ENCODE measurements at places on chromosomes 1 and 21. TPM values are rescaled to one million over a fixed set of nuclear protein-coding genes. Genes with fewer than 3 reads are reported as not detected.

GRCh38 chr1:234956821-234957329, 171.8 kb downstream of the TOMM20 start:
- no peak for DNase-seq

DNA sequence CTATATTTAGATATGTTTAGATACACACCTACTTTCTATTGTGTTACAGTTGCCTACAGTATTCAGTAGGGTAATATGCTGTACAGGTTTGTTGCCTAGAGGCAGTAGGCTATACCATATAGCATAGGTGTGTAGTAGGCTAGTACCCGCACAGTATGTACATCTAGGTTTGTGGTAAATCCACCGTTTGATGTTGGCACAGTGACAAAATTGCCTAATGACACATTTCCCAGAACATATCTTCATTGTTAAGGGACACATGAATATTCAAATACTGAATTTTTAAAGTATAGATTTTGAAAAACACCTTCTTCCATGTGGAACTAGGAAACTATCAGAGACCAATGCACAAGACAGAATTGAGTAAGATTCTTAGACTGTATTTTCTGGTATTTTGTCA, 22.6 kb upstream of the PDC start:
- DNase-seq = no peak

DNA sequence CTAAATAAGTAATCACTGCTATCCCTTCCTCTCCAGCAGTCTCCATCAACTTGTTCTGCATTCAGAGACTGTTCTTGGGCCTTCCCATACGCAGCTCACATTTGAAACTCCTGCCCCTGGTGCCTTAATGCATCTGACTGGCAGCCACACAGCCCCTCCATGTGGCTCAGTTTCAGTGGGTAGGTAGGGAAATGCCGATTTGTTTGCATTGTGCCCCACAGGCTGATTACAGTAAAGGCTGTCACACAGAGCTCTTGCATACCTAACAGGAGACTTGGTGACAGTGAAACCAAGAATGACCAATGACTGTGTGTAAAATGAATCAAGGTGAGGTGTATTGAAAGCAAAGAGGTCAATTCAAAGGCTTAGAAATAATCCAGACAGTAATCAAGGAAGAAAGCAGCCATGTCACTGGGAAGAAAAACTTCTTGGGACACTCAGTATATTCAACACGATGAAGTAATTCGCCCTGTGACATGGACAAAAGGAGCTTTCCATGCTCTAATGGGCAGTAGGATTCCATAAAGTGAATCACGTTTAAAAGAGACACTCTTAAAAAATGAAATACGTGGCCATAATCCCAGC, 12.7 kb upstream of the B3GALNT2 start:
- no peak for DNase-seq

- no peak for DNase-seq
Measured at GRCh38 chr1:192811594-192812239, 2.9 kb downstream of the RGS2 start.

Gene VTCN1
- total RNA-seq = not detected

- no peak for DNase-seq
Measured at GRCh38 chr1:32894019-32894600, 7.1 kb downstream of the TMEM54 start.

GRCh38 chr1:54136269-54136896, 16.4 kb downstream of the CDCP2 start:
- no peak for DNase-seq

DNA sequence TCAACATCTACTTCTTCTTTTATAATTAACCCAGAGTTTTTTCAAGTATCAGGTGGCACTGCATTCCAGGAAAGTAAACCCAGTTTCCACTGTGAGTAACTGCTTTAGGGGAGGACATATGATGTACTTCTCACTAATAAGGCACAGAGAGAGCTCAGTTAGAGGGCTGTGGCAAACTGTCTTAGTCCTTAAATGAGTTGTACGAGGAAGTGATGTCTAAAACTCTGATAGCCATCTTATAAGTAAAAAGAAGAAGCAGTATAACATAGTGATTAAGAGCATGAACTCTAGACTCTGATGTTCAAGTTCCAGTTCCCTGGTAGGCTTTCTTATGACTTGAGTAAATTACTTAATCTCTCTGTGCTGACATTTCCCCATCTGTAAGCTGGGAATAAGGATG, 58.7 kb upstream of the PTGS2 start:
- no peak for DNase-seq

Gene GMEB1
- 31.7 TPM for total RNA-seq
